B cell (primary cell): ENCODE measurements at places on chromosomes 11 and 22.

- no peaks in the 10 kb centered on the region for H3K36me3 ChIP-seq
- no peak for DNase-seq
- H3K27ac ChIP-seq = no peak overlapping the region
- no peaks in the 10 kb centered on the region for H3K27me3 ChIP-seq
- H3K4me1 ChIP-seq = no peaks in the 10 kb centered on the region
Measured at GRCh38 chr11:80007616-80008015, 566.8 kb upstream of the TENM4 start.

- no peaks in the 10 kb centered on the region for H3K36me3 ChIP-seq
- DNase-seq = no peak
- H3K27me3 ChIP-seq = no peaks in the 10 kb centered on the region
- no peaks in the 10 kb centered on the region for H3K4me1 ChIP-seq
- H3K4me3 ChIP-seq = no peak overlapping the region
Measured at GRCh38 chr22:38187413-38188212, 6.0 kb upstream of the PLA2G6 start.

DNA sequence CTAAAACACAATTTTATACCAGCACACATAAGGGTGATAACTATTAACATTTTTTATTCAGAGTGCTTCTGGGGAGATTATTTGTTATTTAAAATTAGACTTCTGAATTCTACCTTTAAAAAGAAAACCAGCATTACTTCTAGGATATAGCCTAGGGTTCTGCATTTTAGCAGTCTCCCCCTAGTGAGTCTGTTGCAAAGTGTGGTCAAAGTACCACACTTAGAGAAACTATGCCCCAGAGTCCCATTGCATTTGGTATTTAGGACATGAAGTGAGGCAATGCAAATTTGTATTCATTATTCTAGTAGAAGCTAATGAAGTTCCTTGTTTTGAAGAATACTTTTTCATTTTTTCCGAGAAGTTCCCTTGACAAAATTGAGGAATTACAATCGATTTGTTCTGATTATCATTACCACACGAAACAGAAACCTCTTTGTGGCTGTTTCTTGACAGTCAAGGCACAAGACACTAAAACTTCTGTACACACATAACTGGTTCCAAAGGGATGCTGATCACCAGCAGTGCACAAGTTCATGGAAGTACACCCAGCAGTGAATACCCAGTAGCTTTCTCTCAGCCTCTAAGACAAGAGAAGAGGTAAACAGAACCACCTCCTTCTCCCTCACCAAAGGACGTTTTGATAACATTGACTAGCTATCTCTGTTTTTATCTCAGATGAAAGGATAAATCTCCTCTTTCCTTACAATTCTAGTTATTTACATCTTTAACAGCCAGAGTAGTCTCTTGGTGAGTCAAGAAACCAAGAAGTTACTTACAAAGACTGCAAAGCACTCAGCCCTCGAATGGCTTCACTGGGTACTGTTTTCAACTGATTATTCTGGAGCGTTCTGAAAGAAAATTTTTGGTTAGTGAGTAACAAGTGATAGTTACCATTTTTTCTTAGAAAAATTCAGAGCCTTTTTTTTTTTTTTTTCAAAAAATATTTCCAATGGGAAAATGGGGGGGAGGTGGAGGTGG lies 27.6 kb upstream of the CCDC34 start:
- DNase-seq = no peak
- no peaks in the 10 kb centered on the region for H3K27me3 ChIP-seq
- no peak overlapping the region for H3K27ac ChIP-seq
- no peak overlapping the region for H3K4me3 ChIP-seq
- no peaks in the 10 kb centered on the region for H3K36me3 ChIP-seq

DNA sequence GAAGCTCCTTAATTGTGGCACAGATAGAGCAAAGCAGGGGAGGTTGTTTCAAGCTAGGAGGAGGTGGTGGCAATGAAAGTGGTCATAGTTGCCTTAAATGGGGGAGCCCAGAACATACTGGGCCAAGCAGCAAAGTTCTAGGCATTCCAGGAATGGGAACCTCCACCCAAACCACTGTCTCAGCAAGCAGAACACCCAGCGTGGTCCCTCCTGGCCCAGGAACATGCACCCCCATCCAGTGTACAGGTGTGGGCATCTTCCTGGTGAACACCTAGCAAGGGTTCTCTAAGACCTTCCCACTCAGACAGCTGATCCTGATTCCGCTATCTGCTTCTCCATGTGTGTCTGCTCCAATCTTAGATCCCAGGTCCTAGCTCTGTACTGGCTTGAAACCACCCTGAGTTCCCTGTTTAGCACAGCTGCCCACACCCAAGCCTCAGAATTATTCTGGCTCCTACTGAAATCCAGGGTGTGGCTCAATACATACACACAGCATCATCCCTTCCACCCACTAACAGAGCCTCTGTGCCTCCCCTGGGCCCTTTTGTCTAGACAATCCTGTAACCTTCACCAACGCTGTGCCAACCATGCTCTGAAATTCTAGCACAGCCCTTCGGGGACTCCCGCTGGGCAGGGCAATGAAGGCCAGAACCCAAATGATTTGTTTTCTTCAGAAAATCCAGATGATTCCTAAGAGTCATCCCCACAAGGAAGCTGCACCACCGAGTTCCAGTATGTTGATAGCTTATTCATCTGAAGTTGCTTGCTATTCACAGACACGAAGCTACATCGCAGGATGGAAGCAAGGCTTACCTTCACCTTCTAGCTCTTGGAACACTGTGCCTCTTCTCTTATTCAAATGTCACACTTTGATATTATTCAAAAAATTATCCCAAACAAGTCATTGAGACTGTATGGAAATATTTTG lies 76.6 kb downstream of the ABTB2 start:
- no peak overlapping the region for H3K27ac ChIP-seq
- DNase-seq = no peak
- H3K4me3 ChIP-seq = no peak overlapping the region
- no peaks in the 10 kb centered on the region for H3K36me3 ChIP-seq
- H3K4me1 ChIP-seq = no peaks in the 10 kb centered on the region

- peaks cover 77% of the 10 kb centered on the region for H3K4me1 ChIP-seq
- no peak for DNase-seq
- H3K27me3 ChIP-seq = no peaks in the 10 kb centered on the region
- no peaks in the 10 kb centered on the region for H3K36me3 ChIP-seq
- peak overlapping the region; percentile 46 for H3K27ac ChIP-seq
Measured at GRCh38 chr11:44564670-44565210, 723 bp upstream of the CD82 start.

DNA sequence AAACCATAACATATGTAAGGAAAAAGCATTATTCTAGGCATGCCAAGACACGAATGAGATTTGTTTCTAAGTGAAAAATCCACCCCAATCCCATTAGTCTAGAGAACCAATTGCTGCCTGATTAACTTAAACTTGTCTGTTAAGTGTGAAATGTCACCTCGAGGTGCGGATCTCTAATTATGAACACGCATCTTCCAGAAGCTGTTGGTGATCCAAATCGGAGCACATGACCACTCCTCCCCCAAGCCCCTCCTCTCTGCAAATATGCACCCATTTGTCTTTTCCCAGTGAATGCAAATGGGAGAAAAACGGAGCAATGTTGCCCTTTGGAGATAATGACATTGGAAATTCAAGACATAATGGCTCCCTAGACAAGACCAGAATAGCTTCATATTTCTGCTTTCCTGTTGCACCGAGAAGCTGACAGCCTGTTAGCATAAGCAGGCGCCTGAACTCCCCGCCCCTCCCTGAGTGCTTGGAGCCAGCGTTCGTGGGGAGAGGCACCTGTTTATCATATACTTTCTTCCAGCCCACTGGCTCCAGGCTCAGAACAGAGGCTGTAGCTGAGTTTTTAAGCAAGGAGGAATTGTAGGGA lies 6.0 kb upstream of the FXYD6 start:
- H3K4me3 ChIP-seq = no peak overlapping the region
- H3K4me1 ChIP-seq = peaks cover 2% of the 10 kb centered on the region
- DNase-seq = no peak

DNA sequence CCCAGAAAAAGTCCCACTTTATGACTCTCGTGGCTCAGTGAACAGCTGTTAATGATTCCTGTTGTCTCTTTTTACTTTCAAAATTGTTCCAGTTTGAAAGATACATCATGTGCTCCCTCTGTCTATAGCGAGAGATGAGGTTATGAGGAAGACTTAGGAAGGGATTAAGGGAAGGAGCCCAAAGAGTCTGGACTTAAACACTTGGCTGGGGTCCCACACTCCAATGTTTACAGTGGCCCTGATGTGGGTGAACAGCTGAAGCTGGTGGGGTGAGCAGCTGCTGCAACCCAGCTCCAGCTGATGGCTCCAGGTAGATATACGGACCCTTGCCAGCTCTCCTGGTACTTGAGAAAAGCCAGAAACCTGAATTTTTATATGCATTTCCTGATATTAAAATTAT lies 84.5 kb upstream of the PLET1 start:
- H3K36me3 ChIP-seq = no peaks in the 10 kb centered on the region
- no peak overlapping the region for H3K27ac ChIP-seq
- no peaks in the 10 kb centered on the region for H3K4me1 ChIP-seq
- H3K4me3 ChIP-seq = no peak overlapping the region
- no peak for DNase-seq
- no peaks in the 10 kb centered on the region for H3K27me3 ChIP-seq

DNA sequence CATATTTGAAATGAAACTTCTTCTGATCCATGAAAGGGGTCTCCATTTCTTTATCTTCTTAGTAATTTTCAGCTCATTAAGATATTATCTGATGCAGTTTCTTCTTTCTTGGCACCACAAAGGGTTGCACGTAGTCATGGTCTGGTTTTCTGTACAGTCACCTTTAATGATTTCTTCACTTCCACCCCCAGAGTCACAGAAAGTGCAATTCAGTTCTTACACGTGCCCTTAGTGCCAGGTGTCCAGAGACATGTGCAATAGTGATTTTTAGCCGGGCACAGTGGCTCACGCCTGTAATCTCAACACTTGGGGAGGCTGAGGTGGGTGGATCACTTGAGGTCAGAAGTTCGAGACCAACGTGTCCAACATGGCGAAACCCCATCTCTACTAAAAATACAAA lies 202.8 kb upstream of the MTNR1B start:
- H3K4me1 ChIP-seq = no peaks in the 10 kb centered on the region
- H3K4me3 ChIP-seq = no peak overlapping the region
- peaks cover 6% of the 10 kb centered on the region for H3K27me3 ChIP-seq
- no peak for DNase-seq

DNA sequence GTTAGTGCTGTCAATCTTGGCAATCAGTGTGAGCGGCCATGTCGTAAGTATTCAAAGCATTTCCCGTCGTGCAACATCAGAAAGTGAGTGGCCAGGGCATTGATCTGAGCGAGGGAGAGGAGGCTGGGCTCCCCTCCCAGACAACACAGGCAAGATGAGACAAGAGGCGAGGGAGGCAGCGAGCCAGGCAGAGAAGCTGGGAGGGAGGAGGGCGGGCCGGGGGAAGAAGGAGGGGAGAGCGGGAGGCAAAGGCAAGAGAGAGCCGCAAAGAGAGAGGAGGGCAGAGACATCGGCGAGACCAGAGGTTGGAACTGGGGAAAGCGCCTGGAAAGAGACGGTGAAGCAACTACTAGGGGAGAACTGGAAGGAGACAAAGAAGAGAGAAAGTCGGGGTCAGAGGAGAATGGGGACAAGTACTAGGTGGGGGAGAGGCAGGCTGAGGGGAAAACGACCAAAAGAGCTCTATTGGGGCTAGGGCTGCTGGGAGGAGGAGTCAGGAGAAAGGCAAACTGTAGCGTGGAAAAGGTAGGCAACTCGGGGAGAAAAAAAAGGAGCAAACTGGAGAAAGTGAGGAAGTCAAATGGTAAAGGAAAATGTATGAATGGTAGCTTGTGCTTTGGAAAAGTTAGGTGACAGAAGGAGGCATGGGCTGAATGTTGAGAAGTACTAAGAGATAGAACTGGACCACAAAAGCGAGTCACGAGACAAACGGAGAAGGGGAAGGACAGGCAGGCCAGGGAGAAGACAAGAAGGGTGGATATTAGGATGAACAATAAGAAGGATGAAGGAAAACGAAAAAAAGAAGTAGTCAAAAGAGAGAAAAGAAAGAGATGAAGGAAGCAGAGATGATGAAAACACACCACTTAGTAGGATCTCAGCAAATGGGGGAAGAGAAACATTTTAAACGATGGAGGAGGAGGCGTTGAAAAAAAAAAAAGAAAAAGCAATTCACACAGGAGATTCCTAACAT lies 130.5 kb upstream of the C11orf58 start:
- DNase-seq = peak; percentile 6
- H3K4me1 ChIP-seq = peaks cover 54% of the 10 kb centered on the region
- no peaks in the 10 kb centered on the region for H3K36me3 ChIP-seq
- peaks cover 79% of the 10 kb centered on the region for H3K27me3 ChIP-seq

- H3K27ac ChIP-seq = no peak overlapping the region
- no peaks in the 10 kb centered on the region for H3K27me3 ChIP-seq
- no peaks in the 10 kb centered on the region for H3K36me3 ChIP-seq
- no peak for DNase-seq
- no peaks in the 10 kb centered on the region for H3K4me1 ChIP-seq
Measured at GRCh38 chr11:86176165-86176884, 68.2 kb upstream of the EED start.

GRCh38 chr22:32338757-32339156 lies 18.9 kb upstream of the RFPL3 start:
- H3K27ac ChIP-seq = no peak overlapping the region
- H3K4me3 ChIP-seq = no peak overlapping the region
- DNase-seq = no peak
- H3K36me3 ChIP-seq = no peaks in the 10 kb centered on the region
- H3K4me1 ChIP-seq = no peaks in the 10 kb centered on the region

- H3K27ac ChIP-seq = no peak overlapping the region
- DNase-seq = no peak
- no peak overlapping the region for H3K4me3 ChIP-seq
Measured at GRCh38 chr11:103070142-103070541, 21.8 kb downstream of the DCUN1D5 start.

DNA sequence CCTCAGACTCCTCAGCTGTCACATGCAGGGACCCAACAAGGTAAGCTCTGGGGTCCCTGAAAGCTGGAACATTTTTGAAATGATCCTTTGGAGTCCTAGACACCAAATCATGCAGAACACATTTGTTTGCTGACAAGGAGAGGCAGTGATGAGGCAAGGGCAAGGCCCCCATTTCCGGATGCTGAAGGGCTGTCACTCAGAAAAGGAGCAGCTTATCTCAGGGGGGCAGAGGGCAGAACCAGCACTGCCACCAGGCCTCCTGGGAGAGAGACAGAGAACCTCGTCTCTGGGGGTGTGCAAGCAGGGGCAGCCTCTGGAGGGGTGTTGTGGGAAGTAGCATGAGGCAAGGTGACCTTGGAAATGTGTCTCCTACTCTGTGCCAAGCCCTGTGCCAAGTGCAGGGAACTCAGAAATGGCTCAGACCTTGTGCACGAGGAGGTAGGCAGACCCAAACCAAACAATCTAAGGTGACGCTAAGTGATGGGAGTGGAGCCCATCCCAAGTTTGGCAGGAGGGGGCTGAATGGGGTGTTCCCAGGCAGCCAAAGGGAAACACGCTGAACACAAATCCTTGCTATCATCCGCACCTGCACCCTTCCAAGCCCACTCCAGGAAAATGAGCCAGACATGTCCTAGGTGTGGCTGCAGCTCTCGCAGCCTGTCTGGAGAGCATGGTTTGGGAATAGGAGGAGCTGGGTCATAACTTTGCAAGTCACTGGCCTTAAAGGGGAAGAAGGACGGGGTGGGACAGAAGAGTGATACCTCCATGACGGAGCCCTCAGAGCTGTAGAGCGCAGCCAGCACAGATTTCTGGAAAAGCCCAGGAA lies 94.2 kb downstream of the PDE2A start:
- no peaks in the 10 kb centered on the region for H3K36me3 ChIP-seq
- no peak overlapping the region for H3K4me3 ChIP-seq
- no peak overlapping the region for H3K27ac ChIP-seq
- no peaks in the 10 kb centered on the region for H3K27me3 ChIP-seq

GRCh38 chr11:56917708-56918400 lies 70.9 kb upstream of the OR5AK2 start:
- DNase-seq = no peak
- no peaks in the 10 kb centered on the region for H3K36me3 ChIP-seq
- no peaks in the 10 kb centered on the region for H3K27me3 ChIP-seq
- no peak overlapping the region for H3K27ac ChIP-seq
- no peaks in the 10 kb centered on the region for H3K4me1 ChIP-seq
